ENCODE measurements at places on chromosomes 2 and 18. TPM values are rescaled to one million over a fixed set of nuclear protein-coding genes. Genes with fewer than 3 reads are reported as not detected.

DNA sequence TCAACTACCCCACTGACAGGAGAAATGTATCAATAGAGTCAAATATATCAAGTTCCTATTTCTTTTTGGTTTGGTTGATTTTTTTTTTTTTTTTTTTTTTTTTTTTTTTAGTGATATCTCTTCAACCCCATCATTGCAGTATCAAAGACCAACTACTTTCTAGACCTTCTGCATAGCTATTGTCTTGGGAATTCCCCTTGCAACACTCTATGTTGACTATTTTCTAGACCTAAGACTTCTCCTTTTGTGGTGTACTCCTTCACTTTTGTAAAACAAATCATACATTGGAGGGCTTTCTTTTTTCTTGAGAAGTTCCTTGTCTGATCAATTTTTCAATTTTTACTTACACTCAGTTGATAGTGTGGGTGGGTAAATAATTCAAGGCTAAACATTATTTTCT lies 46.5 kb upstream of the NR4A2 start:
- H3K27me3 ChIP-seq = no peaks in the 10 kb centered on the region
- DNase-seq = no peak
- no peak overlapping the region for H3K27ac ChIP-seq
- no peaks in the 10 kb centered on the region for H3K36me3 ChIP-seq
- no peak overlapping the region for H3K4me3 ChIP-seq
- H3K4me1 ChIP-seq = no peaks in the 10 kb centered on the region

Gene ZNF385B
- 0.27 TPM for total RNA-seq

Gene CFAP53
- total RNA-seq = 0.46 TPM

- H3K4me1 ChIP-seq = no peaks in the 10 kb centered on the region
- H3K4me3 ChIP-seq = no peak overlapping the region
- no peak overlapping the region for H3K27ac ChIP-seq
- no peak for DNase-seq
Observed at GRCh38 chr2:143321994-143322393, 192.8 kb downstream of the ARHGAP15 start.

DNA sequence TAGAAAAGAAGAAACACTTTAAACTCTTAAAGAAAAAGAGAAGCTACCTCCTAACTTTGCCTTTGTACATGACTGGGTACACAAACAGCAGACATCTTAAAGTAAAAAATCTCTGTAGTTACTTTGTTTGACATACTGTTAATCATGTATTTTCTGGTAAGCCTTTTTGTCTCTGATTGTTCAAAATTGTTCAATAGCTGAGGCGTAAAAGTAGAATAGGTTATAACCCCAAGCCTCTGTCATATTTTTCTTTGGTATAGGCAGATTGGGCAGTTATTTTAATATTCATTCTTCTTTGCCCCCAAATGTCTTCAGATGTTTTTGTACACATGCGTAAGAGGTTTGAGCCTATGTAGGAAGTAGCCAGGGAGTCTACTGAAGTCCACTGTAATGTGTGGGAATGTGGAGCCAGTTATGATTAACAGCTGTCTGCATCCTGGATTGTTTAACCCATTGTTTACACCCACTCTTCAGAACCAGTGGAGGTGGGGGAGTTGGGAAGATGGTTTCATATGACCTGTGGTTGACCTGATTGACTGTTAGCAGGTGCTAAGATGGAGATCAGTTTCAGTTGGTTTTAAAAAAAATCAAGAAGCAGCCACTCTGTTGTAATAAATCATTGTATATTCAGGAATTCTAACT lies 150.5 kb downstream of the TANC1 start:
- no peak for DNase-seq
- H3K27ac ChIP-seq = no peak overlapping the region
- peaks cover 22% of the 10 kb centered on the region for H3K4me1 ChIP-seq
- no peaks in the 10 kb centered on the region for H3K27me3 ChIP-seq

DNA sequence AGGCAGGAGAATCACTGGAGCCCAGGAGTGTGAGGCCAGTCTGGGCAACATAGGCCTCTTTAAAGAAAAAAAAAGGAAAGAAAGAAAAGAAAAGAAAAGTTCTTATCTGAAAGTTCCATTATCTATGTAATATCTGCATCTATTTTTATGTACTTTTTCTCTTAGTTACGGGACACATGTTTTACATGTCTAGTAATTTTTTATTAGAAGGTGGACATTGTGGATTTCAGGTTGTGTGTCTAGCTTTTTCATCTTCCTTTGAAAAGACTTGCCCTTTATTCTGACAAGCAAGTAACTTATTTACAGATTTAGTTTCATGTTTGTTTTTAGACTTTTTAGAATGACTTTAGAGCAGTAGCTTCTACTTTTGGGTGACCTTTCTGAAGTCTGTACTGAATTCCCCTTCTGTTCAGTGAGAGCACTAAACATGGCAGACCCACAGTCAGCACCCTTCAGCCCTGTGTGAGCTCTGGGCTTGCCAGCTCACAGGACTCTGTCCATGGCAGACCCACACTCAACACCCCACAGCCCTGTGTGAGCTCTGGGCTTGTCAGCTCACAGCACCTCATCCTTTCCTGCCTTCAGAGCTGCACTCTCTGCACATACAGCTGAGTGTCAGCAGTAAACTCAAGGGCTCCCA lies 17.5 kb downstream of the TRAPPC12 start:
- H3K4me1 ChIP-seq = no peaks in the 10 kb centered on the region
- H3K27ac ChIP-seq = no peak overlapping the region
- H3K36me3 ChIP-seq = peaks cover 8% of the 10 kb centered on the region
- no peak for DNase-seq
- H3K4me3 ChIP-seq = no peak overlapping the region

DNA sequence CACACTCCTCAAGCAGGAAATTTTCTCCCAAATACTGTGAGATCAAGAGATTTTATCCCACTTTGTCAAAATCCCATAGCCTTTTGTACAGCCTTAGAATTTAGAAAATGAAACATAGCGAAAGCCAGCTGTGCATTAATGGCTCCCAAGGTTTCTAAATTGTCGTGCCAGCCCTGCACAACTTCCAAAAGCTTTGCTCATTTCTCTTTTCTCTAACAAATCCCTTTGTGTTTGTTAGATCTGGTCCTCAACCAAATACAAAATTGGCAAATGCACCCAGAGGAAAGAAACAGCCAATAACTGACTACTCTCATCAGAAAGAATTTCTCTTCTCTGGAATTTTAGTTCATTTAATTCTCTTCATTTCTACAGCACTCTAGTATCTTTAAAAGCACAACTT lies 361.1 kb downstream of the INSIG2 start:
- DNase-seq = no peak
- H3K4me3 ChIP-seq = no peak overlapping the region
- H3K27me3 ChIP-seq = no peaks in the 10 kb centered on the region
- no peak overlapping the region for H3K27ac ChIP-seq
- H3K36me3 ChIP-seq = no peaks in the 10 kb centered on the region
- no peaks in the 10 kb centered on the region for H3K4me1 ChIP-seq

Data from astrocyte (in vitro differentiated cells and primary cell).